ENCODE measurements at places on chromosomes 7 and 10.

- DNase-seq, result no peak
Observed at GRCh38 chr10:43194266-43194665, 56.0 kb downstream of the CSGALNACT2 start.

DNA sequence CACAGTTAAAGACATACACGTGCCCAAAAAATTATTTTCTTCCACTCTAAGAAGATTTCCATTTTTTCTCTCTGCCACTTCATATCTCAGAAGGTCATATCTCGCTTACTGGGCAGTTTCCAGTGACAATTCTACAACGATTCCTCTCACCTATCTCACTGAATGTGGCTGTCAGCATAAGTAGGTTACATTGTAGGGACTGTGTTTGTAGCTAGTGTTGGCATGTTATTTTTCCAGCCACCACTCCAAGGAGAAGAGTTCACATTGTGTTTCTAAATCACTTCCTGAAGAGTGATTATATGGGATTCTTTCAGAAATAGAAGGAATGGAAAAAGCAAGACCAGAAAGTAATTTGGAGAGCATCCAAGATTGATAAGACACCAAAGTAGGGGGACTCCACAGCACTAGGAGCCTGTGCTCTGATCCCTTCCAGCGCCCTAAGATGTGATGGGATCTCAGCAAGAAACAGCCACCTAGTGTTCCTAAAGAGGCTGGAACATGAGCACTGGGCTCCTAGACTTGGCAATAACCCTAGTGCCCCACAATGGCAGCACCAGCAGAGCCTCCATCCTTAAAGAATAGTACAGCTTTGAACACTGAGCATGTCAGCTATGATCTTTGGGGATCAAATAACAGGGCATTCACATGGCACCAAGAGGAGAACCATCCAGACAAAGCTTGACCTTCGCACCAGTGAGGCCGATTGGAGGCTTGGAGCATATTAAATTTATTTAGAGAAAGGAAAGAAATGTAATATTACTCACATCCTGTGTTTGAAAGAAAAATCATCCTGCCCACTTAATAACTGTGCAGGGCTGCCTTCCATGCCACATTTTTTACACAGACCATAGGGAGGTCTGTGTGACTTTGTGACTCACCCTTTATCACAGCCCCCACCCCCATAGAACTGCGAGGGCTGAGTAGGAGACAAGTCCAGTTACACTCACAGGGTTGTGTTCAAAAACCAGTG is 51.8 kb downstream of the CAV1 start:
- no peak for DNase-seq

DNA sequence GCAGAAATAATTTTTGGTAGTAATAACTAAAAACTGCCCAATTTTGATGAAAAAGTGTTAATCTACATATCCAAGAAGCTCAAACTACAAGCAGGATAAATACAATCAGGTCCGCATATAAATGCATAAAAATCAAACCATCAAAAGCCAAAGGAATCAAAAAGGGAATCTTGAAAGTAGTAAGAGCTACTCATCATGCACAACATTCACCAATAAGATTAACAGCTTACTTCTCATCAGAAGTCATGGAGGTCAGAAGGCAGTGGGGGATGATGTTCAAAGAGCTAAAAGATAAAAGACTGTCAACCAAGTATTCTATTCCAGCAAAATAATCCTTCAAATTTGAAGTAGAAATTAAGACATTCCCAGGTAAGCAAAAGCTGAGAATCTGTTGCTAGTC is 76.4 kb downstream of the CRPPA start:
- DNase-seq, result no peak

- DNase-seq, result no peak
Observed at GRCh38 chr7:13794581-13794980, 194.9 kb downstream of the ETV1 start.

DNA sequence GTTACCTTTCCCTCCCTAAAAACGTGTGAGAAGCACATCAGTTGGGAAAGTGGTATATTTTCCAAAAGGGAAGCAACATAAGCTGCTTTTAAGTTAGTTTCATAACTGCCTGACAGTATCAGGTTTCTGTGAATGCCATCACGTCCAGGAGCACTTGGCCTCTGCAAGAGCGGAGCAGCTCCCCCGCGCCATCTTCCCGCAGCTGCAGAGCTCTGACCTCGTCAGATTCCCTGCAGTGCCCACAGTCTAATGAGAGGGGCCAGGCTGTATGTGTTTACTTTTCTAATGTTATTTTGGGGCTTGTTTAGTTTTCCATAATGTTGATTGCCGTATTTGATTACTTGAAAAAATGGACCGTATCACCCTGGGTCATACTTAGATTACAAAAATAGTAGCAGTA is 74.2 kb downstream of the MGMT start:
- DNase-seq, result no peak

- no peak for DNase-seq
Observed at GRCh38 chr7:134903073-134903790, 83.1 kb upstream of the AGBL3 start.

- DNase-seq, result no peak
Observed at GRCh38 chr10:126243971-126244370, 144.3 kb downstream of the ADAM12 start.

DNA sequence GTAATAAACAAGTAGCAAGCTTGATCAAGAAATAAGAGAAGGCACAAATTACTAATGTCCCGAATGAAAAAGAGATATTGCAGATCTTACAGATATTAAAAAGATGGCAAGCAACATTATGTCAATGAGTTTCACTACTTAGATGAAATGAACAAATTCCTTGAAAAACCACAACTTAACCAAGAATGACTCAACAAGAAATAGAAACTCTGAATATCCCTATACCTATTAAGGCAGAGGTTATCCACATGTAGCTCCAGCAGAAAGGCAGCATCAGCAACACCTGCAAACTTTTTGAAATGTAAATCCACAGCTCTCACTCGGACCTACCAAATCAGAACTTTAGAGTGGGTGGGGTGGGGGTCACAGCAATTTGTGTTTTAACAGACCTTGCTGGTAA is 33.6 kb downstream of the PDE1C start:
- DNase-seq, result no peak

- DNase-seq, result no peak
Observed at GRCh38 chr10:70820976-70821750, 5.4 kb downstream of the SGPL1 start.

DNA sequence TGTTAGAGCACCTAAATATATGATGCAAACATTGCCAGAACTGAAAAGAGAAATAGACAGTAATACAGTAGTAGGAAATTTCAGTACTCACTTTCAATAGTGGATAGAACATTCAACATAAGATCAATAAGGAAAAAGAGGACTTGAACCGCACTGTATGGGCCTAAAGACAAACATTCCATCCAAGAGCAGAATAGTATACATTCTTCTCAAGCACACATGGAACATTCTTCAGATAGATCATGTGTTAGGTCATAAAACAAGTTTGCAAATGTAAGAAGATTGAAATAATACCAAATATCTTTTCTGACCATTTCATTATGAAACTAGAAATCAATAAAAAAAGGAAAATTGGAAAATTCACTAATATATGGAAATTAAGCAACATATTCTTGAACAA is 185.4 kb upstream of the FOXP2 start:
- no peak for DNase-seq

- no peak for DNase-seq
Observed at GRCh38 chr7:157689269-157690057, 352.7 kb downstream of the DNAJB6 start.

- no peak for DNase-seq
Observed at GRCh38 chr7:85135977-85136376, 50.9 kb downstream of the SEMA3D start.

- no peak for DNase-seq
Observed at GRCh38 chr7:150384406-150385301, 5.5 kb downstream of the ZNF775 start.

DNA sequence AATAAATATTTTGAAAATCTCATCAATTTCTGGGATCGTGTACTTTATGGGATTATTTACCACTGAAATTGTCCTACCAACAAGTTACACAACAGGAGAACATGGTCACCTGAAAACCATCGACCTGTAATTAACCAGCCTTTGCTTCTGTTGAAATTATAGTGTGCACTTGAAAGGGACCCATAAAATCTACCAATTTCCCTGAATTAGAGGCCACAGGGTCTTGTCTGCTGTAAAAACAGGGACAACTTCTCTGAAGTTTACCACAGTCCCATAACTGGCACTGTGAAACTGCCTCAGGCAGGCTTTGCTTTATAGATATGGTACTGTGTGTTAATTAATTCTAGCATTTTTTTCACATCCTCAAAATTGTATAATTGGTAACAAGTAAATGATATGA is 37.7 kb downstream of the RAB19 start:
- no peak for DNase-seq

- peak; percentile 97 for DNase-seq
Observed at GRCh38 chr7:138243430-138243829, 167.2 kb downstream of the AKR1D1 start.

DNA sequence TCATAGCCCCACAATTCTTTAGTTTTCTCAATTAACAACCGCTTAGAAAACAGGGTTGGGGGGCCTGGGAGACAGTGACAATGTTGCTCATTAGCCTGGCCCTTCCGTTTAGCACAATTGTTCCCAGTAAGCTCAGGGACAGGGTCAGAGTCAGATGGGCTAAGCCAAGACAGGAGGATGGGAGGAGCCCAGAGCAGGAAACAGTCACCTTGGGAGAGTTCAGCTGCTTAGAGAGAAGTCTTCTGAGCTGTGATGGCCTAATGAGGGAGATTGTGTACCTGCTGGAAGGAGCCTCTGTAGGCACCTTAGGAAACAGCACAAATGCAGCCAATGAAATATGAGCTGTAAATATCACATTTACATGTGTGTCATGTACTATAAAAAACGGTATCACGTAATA is 35.9 kb downstream of the SVOPL start:
- no peak for DNase-seq

DNA sequence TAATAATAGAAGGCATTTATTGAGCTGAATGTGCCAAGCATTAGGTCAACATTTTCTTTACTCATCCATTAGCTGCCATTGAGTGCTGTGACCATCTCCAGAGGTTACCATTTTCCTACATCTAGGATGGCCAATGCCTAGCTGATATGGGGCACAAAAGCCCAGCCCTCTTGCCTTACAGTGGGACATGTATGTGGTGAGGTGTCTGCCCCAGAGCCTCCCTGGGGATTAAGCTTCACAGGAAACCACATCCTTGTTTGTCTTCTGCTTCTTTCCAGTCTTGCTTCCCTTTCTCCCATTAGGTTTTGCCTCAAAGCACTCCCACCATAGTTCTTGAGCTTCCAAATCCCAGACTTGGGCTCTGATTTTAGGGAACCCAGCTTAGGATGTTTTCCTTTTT is 258.7 kb downstream of the SORCS3 start:
- DNase-seq, result no peak

DNA sequence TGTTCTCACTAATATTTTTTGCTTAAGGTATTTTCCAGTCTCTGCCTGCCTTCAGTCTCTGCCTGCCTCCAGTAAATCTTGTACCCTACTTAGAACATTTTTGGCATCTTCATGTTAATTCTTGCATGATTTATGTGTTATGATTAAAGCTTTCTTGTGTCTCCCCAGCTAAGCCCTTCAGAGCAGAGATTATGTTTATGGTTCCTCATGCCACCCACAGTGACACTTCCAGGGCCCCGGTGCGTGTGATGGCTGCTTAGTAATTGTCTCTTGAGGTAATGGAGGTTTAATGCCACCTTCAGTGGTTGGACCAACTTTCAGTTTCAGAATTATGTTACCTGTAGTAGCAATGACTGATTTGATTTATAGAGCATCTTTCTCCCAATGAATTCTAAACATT is 70.6 kb upstream of the MET start:
- no peak for DNase-seq

- DNase-seq, result no peak
Observed at GRCh38 chr7:71962636-71963035, 449.5 kb downstream of the CALN1 start.

DNA sequence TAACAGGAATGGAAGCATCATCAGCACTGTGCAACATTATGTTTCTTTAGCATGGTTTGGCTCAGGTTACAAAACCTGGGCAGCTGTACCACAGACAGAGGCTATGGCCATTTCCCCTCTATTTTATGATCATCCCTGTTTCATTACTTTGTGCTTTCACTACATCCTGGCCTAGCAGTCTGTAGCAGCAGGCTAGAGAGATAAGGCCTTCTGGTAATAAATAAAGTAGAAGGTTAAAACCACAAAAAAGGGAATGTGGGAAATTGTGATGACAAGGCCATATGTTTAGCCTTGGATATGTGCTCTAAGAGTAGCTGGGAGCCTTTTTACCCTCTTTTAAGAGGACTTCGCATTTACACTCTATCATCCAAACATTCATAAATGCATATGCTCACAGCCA is 266.2 kb upstream of the PHF14 start:
- no peak for DNase-seq

Data from iPS DF 6.9 (cell line).